Ovary (tissue), 10 donors: ENCODE measurements at places on chromosomes 2 and 18.

GRCh38 chr18:66972681-66973080, 368.8 kb upstream of the CDH19 start:
- DNase-seq: no peak

DNA sequence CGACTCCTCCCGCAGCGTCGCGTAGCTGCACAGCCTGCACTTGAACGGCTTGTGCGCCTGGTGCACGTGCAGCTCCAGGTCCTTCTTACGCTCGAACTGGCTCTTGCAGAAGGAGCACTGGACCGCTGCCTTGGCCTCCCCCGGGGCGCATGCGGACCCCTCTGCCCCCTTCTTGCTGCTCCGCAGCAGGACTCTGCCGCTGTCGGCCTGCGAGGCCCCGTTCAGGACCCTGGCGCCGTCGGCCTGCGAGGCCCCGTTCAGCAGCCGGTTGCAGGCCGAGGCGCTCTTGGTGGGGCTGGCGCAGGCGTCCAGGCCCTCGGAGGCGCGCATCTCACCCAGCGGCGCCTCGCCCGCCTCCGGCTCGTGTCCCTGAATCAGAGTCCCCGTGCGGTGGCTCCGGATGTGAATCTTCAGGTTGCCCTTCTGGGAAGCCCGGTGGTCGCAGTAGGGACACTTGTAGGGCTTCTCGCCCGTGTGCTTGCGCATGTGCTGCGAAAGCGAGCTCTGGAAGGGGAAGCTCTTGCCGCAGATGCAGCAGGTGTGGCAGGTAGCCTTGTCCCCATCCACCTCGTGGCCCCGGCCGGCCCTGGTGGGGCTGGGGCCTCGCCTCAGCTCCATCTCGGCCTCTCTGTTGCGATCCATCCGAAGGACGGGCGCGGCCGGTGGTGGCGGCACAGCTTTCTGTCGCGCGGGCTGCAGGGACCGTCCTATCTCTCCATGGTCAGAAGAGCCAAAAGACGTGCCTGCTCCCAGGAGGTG, 52.5 kb downstream of the ZNF516 start:
- no peak for DNase-seq

GRCh38 chr2:862355-862687, 88.3 kb upstream of the SNTG2 start:
- DNase-seq: no peak

DNA sequence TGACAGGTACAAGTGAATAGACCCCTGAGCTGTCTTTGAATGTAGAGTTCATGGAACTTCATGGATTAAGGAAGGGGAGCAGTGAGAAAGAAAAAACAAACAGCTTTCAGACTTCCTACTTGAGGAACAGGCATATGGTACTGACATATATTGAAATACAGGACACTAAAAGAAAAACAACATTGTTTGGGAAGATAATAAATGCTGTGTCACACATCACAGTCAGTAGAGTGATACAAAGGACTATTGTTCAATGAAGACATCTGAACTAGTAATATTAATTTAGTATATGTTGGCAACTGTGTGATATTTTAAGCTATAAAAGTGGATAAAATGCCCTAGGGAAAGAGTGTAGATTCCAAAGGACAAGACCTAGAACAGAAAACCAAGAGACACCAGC, 3.3 kb downstream of the DSC2 start:
- DNase-seq: no peak

GRCh38 chr2:199910338-199911051, 598 bp upstream of the C2orf69 start:
- DNase-seq: no peak

DNA sequence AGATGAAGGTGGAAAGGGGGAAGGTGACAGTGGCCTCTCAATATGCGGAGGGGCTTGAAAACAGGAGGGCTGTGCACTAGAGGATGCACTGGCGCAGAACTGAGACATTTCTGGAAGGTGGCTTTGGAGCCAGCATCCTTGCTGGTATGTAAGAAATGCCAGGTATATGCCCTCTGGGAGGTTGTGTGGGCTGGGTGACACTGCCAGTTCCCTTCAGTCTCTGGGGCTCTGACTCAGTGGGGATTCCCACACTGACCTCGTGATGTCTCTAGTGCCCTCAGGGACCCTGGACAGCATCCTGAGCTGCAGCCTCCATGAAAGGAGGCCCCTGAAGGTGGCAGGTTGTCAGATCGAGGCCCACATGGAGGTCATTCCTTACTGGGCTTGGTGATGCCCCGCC, 74.0 kb downstream of the AGAP1 start:
- DNase-seq: no peak

DNA sequence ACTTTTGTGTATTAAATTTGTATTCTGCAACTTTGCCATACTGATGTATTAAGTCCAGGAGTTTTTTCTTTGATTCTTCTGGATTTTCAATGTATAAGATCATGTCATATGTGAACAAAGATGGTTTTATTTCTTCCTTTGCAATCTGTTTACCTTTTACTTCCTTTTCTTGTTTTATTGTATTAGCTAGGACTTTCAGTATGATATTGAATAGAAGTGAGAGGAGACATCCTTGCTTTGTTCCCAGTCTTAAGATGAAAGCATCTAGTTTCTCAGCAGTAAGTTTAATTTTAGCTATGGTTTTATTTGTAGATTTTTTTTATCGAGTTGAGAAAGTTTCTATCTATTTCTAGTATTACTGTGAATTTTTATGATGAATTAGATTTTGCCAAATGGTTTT, 25.5 kb downstream of the VRK2 start:
- no peak for DNase-seq
